AG09309 (cell line): ENCODE measurements at places on chromosomes 5 and 9.

DNA sequence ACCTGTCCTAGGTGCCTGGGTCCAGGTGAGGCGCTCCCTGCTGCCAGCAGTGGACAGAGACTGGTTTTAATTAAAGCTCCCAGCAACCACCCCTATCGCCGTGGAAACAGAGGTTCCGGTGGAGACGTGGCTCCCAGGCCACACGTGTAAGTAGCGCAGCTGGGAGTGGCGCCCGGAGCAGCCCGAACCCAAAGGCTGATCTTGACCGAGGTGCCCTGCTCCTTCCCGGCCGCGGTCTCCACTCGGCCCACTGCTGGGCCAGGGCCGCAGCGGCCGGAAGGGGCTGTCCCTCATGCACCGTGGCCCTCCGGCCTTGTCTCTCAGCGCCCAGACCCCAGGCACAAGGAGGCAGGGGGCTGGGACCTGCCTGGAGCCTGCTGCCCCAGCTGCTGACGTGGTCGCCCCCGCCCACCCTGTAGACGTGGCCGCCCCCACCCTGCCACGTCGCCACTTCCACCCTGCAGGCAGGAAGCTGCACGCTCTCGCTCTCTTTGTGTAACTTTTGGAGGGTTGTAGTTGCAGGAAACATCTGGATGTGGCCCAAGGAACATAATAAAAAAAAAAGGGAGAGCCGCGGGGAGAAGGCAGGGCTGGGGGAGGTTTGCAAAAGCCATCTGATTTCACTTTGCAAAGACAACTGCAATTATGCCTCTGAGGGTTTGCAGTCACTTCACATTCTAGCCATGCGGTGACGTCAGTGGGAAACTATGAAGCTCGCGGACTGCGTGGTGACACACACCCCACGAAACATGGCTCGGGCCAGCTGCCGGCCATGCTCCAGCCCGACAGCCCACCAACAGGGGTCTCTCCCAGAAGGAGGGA, 129.9 kb downstream of the RXRA start:
- DNase-seq, result peak; percentile 99

DNA sequence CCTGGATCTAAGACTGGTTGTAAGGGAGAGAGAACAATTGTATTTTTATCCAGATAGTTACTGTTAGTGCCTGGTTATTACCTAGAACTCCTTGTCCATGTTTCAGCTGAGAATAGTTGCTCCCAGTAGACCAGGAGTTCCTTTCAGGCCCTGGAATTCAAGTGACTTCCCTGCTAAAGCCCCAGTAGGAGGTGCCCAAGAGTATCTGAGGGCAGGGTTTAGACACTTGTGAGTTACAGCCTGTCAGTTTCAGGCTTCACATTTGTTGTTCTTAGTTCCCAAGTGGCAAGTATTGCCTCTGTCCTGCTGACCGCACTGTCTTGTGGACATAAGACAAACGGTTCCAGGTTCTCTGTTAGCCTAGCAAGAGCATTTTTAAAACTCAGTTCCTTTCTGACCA, 743.9 kb upstream of the SEMA6A start:
- no peak for DNase-seq

DNA sequence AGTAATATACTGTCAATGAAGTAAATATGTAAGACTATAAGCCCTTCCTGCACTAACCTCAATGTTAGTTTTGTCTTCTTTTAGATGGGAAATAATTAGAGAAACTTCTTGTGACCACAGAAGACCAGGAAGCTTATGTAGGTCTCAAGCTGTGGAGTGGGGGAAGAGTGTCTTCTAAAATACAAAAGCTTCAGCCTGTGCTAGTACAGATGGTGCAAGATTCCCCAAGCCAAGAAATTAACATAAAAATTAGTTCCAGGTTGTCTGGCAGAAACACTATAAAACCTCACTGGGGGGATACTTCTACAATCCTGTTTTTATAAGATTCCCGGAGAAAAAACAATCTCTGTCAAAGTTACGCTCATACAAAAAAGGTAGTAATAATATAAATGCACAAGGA, 103.6 kb downstream of the FNBP1 start:
- no peak for DNase-seq

DNA sequence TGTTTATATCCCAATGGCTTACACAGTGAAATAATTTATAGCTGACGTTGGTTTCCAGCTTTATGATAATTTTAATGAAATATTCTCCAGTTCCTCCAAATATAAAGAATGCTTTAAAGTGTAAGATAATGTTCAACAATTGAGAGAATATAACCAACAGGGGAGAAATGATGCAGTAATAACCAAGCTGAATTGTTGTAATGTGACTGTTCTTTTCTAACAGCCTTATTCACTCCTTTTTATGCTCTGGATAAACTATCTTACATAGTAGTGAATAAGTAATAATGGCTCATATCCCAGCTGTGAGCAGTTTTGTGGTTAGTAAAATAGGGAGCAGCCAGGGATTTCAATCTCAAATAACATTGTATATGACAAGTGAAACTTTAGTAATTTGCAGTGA, 2348.7 kb upstream of the ACO1 start:
- DNase-seq, result no peak

GRCh38 chr5:131959906-131960305, 14.4 kb upstream of the MEIKIN start:
- no peak for DNase-seq

DNA sequence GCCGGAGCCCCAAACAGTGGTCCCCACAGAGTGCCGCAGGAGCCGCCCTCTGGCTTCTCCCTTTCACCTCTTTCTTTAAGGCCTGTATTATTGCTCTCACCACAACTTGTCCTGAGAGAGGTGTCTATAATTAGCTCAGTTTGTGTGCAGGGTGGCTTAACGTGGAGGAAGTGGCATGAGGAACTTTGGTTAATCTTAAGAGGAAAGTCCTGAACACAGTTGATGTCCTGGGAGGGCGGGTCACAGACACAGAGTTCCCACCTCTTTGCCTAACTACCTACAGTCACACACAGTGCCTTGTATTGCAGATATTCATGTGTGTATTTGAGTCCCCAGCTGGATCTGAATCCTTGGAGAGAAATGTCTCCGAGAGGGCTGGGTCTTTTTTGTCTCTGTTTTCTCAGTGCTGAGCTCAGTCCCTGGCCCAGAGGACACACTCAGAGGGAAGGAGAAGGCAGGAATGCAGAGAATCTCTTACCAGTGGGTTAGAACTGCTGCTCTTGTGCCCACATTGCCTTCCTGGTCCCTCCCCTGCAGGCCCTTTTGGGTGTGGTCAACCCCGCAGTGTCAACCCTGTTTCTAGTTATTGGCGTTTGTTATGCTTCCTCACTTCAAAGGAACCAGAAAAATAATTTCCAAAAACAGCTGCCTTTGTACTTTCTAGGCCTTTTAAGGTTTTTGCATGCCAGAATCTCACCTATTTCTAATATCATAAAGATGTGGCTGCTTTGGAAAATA, 392.5 kb downstream of the KDM4C start:
- DNase-seq, result no peak

DNA sequence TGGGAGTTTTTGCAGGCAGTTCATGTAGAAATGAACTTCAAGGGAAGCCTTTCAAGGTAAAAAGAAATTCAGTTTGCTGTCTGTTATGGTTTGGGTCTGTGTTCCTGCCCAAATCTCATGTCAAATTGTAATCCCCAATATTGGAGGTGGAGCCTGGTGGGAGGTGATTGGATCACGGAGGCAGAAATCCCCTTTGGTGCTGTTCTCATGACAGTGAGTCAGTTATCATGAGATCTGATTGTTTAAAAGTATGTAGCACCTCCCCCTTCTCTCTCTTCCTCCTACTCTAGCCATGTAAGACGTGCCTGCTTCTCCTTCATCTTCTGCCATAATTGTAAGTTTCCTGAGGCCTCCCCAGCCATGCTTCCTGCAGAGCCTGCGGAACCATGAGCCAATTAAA, 341.4 kb downstream of the ARHGEF28 start:
- DNase-seq, result no peak

DNA sequence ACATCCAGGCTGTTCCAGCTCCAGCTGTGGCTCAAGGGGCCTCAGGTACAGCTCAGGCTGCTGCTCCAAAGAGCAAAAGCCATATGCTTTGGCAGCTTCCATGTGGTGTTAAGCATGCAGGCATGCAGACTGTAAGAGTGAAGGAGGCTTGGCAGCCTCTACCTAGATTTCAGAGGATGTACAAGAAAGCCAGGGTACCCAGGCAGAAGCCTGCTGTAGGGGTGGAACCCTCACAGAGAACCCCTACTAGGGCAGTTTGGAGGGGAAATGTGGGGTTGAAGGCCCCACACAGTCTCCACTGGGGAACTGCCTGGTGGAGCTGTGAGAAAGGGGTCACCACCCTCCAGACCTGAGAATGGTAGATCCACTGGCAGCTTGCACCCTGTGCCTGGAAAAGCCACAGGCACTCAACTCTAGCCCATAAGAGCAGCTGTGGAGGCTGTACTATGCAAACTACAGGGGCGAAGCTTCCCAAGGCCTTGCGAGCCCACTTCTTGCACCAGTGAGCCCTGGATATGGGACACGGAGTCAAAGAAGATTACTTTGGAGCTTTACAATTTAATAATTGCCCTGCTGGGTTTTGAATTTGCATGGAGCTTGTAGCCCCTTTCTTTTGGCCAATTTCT, 14.3 kb upstream of the SLC22A5 start:
- no peak for DNase-seq

DNA sequence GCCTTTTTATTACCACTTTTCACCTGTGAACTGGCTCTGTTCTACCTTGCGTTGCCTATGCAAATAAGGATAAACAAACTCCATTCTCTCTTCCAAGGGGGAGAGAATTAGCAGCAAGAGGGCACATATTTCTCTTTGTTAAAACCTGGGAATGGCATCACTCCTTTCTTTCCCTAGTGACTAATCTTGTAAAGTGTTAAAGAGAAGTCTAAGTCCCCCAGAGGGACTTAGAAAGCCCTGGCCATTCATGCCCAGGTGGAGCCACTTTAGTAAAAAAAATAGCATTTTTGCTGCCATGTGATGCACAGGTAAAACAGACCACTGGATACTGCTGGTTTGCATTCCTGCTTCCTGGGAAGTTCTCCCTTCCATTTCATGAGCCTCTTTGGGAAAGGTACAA, 148.4 kb downstream of the MAN2A1 start:
- no peak for DNase-seq

GRCh38 chr5:66554884-66555283, 41.3 kb upstream of the MAST4 start:
- DNase-seq, result no peak

DNA sequence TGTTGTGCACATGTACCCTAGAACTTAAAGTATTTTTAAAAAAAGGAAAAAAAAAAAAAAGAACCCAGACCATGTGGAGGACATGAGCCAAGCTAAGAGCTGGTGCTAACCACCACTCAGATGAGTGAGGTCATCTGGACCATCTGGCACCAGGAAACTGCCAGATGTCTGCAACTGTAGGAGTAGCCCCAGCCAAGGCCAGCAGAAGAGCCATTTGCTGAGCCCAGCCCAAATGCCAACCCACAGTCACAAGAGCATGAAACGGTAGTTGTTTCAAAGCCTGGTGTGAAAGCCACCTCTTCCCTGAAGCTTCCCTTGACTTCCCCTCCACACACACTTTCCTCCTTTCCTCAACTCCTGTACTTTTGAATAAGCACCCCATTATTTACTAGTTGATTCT, 69.2 kb upstream of the FCN1 start:
- DNase-seq, result no peak

DNA sequence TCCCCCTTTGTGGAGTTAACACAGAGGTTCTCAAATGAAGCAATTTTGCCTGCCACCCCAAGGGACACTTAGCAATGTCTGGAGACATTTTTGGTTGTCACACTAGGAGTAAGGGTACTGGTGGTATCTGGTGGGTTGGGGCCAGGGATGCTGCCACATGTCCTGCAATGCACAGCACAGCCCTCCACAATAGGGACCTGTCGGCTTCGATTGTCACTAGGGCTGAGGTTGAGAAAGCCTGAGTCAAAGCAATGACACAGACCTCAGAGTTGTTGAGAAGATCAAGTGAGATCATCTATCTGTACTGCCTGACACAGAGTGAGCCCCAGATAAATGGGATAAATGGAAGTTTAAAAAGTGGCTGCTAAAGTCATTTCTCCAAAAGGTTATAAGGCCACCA, 249.2 kb upstream of the KLF4 start:
- no peak for DNase-seq

DNA sequence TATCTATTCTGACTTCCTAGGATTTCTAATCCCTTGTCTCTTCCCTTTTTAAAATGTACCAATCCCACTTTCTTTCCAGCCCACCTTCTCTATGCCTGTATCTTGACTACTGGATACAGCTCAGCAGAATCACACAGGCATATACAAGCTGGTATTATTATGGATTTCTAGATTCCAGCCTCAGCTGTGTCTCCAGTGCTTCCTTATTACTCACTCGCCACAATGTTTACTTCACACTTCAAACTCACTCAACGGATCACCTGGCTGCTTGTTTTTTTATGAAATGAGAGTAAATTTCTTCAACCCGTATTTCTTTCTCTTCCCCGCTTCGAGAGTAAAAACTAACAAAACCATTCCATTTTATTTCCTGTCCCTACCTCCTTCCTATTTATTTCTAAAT, 38.8 kb downstream of the CWC27 start:
- no peak for DNase-seq

DNA sequence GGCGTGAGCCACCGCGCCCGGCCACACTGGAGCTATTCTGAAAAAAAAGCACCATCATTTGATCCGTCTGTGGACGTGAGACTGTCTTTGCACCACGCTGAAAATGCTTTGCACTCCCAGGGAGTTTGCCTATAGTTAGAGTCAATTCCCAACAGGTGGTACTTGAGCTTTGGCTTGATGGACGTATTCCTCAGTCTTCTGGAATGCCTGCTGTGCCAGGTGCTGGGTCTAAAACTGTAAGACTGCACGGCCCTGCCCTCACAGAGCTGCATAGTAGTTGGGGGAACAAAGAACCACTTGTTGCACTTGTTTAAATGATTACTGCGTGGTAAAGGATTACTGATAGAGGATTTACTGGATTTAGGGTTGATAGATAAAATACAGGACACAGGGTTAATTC, 3.4 kb upstream of the CCNO start:
- DNase-seq, result no peak

- no peak for DNase-seq
These were observed 1.0 kb upstream of the TLE1 start for GRCh38 chr9:81690251-81690851.

- DNase-seq, result no peak
These were observed 118.0 kb upstream of the TRIM32 start for GRCh38 chr9:116569111-116569510.

DNA sequence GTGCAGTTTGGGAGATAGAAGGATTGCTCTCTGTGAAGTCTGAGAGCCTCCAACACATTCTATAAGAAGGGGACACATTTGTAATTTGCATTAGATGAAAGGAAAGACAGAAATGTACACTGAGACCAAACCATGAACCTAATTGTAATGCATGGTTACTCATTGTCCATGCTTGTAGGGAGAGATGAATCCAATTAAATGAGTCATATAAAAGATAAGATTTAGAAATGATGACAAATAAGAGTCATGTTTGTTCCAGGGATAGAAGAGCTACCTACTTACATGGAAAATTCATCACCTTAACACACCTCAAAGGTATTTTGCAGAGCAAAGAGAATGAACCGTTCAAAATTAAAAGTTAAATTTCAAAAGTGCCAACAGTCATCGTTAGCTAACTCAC, 85.1 kb downstream of the FBXL7 start:
- DNase-seq, result no peak

GRCh38 chr5:33167541-33167940, 273.2 kb upstream of the TARS1 start:
- peak; percentile 8 for DNase-seq
